ENCODE measurements at places on chromosomes 12 and 14. TPM values are rescaled to one million over a fixed set of nuclear protein-coding genes. Genes with fewer than 3 reads are reported as not detected.

GRCh38 chr12:129351481-129351880 lies 498.2 kb downstream of the GLT1D1 start:
- no peak overlapping the region for H3K4me3 ChIP-seq
- H3K36me3 ChIP-seq, result no peaks in the 10 kb centered on the region
- H3K27ac ChIP-seq, result no peak overlapping the region
- H3K4me1 ChIP-seq, result no peaks in the 10 kb centered on the region
- H3K27me3 ChIP-seq, result peaks cover 9% of the 10 kb centered on the region

- DNase-seq, result no peak
- H3K4me1 ChIP-seq, result no peaks in the 10 kb centered on the region
- no peaks in the 10 kb centered on the region for H3K36me3 ChIP-seq
- H3K4me3 ChIP-seq, result no peak overlapping the region
- peaks cover 6% of the 10 kb centered on the region for H3K27me3 ChIP-seq
Measured at GRCh38 chr12:8157484-8158198, 826 bp downstream of the ZNF705A start.

DNA sequence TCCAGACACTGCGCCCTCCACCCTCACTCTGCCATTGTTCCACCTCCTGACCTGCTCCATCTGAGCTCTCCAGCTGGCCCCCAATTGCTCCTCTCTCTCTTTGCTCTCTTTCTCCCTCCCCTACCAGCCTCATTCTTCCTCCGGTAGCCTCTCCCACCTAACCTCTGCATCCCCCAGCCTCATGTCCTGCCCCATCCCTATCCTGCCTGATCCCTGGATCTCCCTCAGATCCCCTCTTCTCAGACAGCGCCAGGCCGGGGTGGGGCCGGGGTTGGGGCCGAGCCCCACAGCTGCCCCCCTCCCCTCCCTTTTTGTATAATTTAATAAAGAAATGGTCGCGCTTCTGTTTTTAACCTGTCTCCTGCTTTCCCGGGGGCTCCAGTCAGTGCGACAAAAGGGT lies 1.7 kb upstream of the LAG3 start:
- H3K27ac ChIP-seq, result peak overlapping the region; percentile 50
- H3K4me3 ChIP-seq, result peak overlapping the region; percentile 85
- peaks cover 53% of the 10 kb centered on the region for H3K4me1 ChIP-seq
- H3K36me3 ChIP-seq, result peaks cover 18% of the 10 kb centered on the region

DNA sequence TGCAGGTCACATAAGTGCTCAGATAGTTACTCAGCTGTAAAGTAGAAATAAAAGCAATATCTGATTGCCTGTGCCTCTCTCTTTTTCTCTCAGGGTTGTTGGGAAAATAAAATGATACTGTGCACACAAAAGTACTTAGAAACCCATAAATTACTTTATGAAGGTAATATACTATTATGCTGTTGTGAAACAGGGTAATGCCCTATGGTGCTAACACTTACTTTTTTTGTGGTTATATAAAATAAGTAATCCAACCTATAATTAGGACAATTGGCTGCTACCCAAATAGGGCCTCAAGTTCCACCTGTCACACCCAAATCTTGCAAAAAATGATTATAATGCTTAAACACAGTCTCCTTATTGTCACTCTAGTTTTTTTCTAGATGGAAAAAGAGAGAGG lies 50.6 kb downstream of the DAAM1 start:
- peaks cover 12% of the 10 kb centered on the region for H3K4me1 ChIP-seq
- H3K27ac ChIP-seq, result no peak overlapping the region
- H3K4me3 ChIP-seq, result no peak overlapping the region
- H3K27me3 ChIP-seq, result no peaks in the 10 kb centered on the region
- peaks cover 8% of the 10 kb centered on the region for H3K36me3 ChIP-seq
- no peak for DNase-seq

GRCh38 chr12:53313996-53314395 lies 7.4 kb downstream of the AAAS start:
- H3K27ac ChIP-seq, result no peak overlapping the region
- no peaks in the 10 kb centered on the region for H3K4me1 ChIP-seq
- peaks cover 5% of the 10 kb centered on the region for H3K36me3 ChIP-seq
- H3K4me3 ChIP-seq, result no peak overlapping the region
- H3K27me3 ChIP-seq, result no peaks in the 10 kb centered on the region

- H3K36me3 ChIP-seq, result no peaks in the 10 kb centered on the region
- H3K4me3 ChIP-seq, result no peak overlapping the region
- no peak for DNase-seq
- H3K27ac ChIP-seq, result no peak overlapping the region
- peaks cover 3% of the 10 kb centered on the region for H3K27me3 ChIP-seq
Measured at GRCh38 chr12:49626169-49626835, 2.9 kb downstream of the PRPF40B start.

GRCh38 chr14:30796707-30797106 lies 77.7 kb upstream of the COCH start:
- no peak for DNase-seq
- no peak overlapping the region for H3K27ac ChIP-seq
- H3K4me1 ChIP-seq, result peaks cover 15% of the 10 kb centered on the region

GRCh38 chr12:104680070-104680469 lies 223.3 kb downstream of the CHST11 start:
- H3K27ac ChIP-seq, result peak overlapping the region; percentile 15
- no peaks in the 10 kb centered on the region for H3K36me3 ChIP-seq
- H3K4me3 ChIP-seq, result no peak overlapping the region
- no peaks in the 10 kb centered on the region for H3K27me3 ChIP-seq
- DNase-seq, result no peak

DNA sequence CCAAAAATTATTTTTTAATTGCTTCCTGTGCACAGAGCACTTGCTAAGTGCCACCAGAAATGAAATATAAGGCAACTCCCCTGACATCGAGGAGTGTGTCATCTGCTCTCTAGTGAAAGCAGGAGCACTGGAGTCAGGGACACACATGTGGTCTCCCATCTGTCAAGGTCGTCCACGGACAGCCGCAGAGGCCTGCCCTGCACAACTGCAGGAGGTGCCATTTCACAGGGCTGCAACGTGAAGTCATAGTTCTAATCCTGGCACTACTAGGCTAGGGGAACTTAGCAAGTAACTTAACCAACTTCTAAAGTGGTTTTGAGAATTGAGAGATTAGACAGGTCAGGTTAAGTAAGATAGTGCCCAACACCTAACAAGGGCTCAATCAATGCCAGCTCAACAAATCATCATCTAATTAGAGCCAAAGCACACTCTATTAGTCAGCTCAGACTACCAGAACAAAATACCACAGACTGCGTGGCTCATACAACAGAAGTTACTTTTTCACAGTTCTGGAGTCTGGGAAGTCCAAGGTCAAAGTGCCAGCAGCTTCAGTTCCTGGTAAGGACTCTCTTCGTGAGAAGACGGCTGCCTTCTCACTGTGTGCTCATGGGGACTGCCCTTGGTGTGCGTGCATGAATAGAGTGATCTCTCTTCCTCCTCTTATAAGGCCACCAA lies 30.7 kb downstream of the FOXN3 start:
- H3K36me3 ChIP-seq, result peaks cover 7% of the 10 kb centered on the region
- no peak overlapping the region for H3K4me3 ChIP-seq
- no peak for DNase-seq
- H3K4me1 ChIP-seq, result peaks cover 36% of the 10 kb centered on the region
- no peak overlapping the region for H3K27ac ChIP-seq

GRCh38 chr12:109510196-109510595 lies 32.8 kb downstream of the UBE3B start:
- no peaks in the 10 kb centered on the region for H3K27me3 ChIP-seq
- peaks cover 4% of the 10 kb centered on the region for H3K36me3 ChIP-seq
- no peak overlapping the region for H3K27ac ChIP-seq
- no peak for DNase-seq
- H3K4me1 ChIP-seq, result no peaks in the 10 kb centered on the region

DNA sequence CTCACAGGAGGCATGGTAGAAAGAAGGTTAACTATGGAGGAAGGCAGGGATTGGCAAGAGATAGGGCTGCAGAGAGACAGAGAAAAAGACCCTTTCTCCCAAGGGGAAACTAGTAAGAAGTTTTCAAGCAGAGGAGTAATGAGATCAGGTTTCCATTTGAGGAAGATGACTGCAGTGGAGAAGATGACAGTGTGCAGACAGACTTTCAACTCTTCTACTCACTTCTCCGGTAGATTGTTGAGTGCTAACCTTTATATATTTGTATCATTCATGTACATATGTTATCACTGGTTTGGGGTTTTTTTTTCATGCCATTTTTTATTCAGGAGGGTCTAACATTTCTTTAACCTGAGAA lies 5.9 kb upstream of the B3GNT4 start:
- no peaks in the 10 kb centered on the region for H3K36me3 ChIP-seq
- H3K27me3 ChIP-seq, result peaks cover 36% of the 10 kb centered on the region
- no peak overlapping the region for H3K27ac ChIP-seq
- peaks cover 7% of the 10 kb centered on the region for H3K4me1 ChIP-seq
- H3K4me3 ChIP-seq, result no peak overlapping the region

DNA sequence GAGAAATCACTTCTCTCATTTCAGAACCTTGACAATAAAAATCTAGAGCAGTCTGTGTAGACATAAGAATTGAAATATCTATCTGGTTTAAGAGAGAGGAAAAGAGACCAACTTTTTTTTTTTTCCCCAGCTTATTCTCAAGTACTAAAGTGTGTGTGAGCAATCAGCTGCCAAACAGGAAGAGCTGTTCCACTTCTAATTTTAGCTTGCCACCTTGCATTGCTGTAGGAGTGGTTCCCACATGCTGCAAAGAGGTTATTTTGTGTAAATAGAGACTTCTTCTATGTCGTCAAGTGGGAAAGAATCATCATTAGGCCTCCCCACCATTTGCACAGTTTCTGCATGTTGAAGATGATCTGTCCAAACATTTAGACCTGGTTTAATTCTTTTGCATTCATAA lies 142.6 kb downstream of the NPAS3 start:
- peaks cover 3% of the 10 kb centered on the region for H3K36me3 ChIP-seq
- no peak overlapping the region for H3K4me3 ChIP-seq
- DNase-seq, result no peak
- no peaks in the 10 kb centered on the region for H3K27me3 ChIP-seq
- H3K4me1 ChIP-seq, result no peaks in the 10 kb centered on the region

GRCh38 chr12:6827437-6827911 lies 733 bp upstream of the P3H3 start:
- H3K4me3 ChIP-seq, result peak overlapping the region; percentile 93
- H3K4me1 ChIP-seq, result peaks cover 56% of the 10 kb centered on the region
- peak overlapping the region; percentile 85 for H3K27ac ChIP-seq
- peak; percentile 87 for DNase-seq
- H3K36me3 ChIP-seq, result peaks cover 7% of the 10 kb centered on the region
- peaks cover 9% of the 10 kb centered on the region for H3K27me3 ChIP-seq

DNA sequence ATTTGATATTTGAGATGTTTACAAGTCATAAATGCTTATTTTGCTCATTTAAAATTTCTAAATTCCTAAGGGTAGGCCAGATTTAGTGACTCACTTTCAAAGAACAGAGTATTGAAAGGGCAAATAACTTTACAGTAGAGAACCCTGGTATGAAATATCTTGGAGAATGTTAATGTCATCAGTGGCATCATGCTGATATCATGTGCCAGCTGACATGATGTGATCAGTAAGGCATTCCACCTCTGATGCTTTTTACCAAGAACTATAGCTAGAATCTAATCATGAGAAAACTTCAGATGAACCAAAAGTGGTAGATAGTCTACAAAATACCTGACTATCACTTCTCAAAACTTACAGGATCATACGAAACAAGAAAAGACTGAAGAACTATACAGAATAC lies 2.9 kb upstream of the FLRT2 start:
- H3K4me1 ChIP-seq, result peaks cover 45% of the 10 kb centered on the region
- H3K27ac ChIP-seq, result no peak overlapping the region
- DNase-seq, result no peak
- no peaks in the 10 kb centered on the region for H3K36me3 ChIP-seq
- H3K27me3 ChIP-seq, result peaks cover 46% of the 10 kb centered on the region

DNA sequence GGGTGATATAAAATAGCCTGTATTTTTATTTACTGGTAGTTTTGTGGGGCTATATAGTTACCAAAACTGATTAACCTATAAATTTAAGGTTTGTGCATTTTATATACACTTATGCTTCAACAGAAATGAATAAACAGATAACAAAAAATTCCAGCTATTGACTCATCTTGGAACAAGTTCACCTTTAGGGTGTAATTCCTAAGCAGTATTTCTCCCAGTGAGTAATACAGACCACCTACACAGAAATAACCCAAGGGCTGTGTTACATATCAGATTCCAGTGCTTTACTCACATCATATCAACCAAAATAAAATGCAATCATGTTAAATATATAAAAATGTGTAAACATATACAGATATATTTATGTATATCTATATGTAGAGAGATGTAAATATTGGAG lies 345.6 kb downstream of the ADAMTS20 start:
- H3K4me3 ChIP-seq, result no peak overlapping the region
- DNase-seq, result no peak
- peaks cover 3% of the 10 kb centered on the region for H3K4me1 ChIP-seq
- H3K36me3 ChIP-seq, result no peaks in the 10 kb centered on the region
- H3K27ac ChIP-seq, result no peak overlapping the region

GRCh38 chr12:19850346-19851065 lies 411.2 kb downstream of the AEBP2 start:
- no peak overlapping the region for H3K4me3 ChIP-seq
- H3K4me1 ChIP-seq, result peaks cover 10% of the 10 kb centered on the region
- H3K27ac ChIP-seq, result peak overlapping the region; percentile 8
- DNase-seq, result no peak
- peaks cover 5% of the 10 kb centered on the region for H3K36me3 ChIP-seq

DNA sequence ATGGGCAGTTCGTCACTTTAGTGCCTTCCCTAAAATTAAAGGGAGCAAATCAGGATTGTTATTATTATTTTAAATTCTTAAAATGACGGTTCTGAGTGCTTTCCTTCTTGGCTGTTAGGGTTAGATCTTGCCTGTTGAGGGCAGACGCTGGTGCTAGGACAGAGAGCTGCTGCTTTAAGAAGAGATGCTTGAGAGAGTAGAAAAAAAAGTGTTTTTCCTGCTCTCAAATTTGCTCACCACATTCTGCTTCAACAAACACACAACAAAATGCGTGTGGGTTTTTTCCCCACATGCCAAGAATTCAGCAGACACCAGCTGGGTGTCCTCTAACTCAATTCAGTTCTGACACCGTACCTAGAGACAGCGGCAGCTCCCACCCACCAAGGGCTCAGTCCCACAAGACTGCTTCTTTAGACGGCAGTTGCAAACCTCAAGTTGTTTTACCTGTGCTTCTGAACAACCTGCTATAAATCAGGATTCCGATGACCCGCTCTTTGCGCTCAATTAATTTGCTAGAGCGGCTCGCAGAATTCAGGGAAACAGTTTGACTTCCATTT lies 75.8 kb upstream of the RIN3 start:
- H3K27ac ChIP-seq, result no peak overlapping the region
- H3K4me1 ChIP-seq, result no peaks in the 10 kb centered on the region
- no peaks in the 10 kb centered on the region for H3K27me3 ChIP-seq
- H3K36me3 ChIP-seq, result no peaks in the 10 kb centered on the region
- no peak for DNase-seq
- no peak overlapping the region for H3K4me3 ChIP-seq

Gene OR6C6
- total RNA-seq, result not detected

Gene SERPINA3
- not detected for total RNA-seq

Gene CCDC177
- 7.5 TPM for total RNA-seq

Gene ACOT4
- 0.98 TPM for total RNA-seq

Gene CDKL1
- 6.1 TPM for total RNA-seq

Gene PTPRO
- 3.1 TPM for total RNA-seq

Gene HNRNPC
- 993 TPM for total RNA-seq

Gene OAS2
- not detected for total RNA-seq

Gene NRIP2
- total RNA-seq, result not detected

Gene TSPAN11
- total RNA-seq, result 21.4 TPM

Data from neural crest cell (in vitro differentiated cells).